Stimulated activated CD4-positive, alpha-beta T cell treated with anti-CD3 and anti-CD28 coated beads, Interleukin-2, amount 100 ng/mL, for 24 hours (primary cell): ENCODE measurements at places on chromosomes 1 and 21.
A peak's percentile ranks its signal among the peaks of the same experiment; 100 is the strongest.

DNA sequence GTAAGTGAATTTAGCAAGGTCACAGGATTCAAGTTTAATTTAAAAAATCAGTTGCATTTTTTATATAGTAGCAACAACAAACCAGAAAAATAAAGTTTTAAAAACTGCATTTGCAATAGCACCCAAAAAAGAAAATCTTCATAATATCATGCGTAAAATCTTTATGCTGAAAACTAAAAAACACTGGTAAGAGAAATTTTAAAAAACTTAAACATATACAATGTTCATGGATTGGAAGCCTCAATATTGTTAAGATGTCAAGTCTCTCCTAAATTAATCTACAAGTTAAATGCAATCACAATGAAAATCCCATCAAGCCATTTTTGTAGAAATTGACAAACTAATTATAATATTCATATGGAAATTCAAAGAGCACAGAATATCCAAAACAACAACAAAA lies 65.6 kb downstream of the ENAH start:
- DNase-seq, result no peak

DNA sequence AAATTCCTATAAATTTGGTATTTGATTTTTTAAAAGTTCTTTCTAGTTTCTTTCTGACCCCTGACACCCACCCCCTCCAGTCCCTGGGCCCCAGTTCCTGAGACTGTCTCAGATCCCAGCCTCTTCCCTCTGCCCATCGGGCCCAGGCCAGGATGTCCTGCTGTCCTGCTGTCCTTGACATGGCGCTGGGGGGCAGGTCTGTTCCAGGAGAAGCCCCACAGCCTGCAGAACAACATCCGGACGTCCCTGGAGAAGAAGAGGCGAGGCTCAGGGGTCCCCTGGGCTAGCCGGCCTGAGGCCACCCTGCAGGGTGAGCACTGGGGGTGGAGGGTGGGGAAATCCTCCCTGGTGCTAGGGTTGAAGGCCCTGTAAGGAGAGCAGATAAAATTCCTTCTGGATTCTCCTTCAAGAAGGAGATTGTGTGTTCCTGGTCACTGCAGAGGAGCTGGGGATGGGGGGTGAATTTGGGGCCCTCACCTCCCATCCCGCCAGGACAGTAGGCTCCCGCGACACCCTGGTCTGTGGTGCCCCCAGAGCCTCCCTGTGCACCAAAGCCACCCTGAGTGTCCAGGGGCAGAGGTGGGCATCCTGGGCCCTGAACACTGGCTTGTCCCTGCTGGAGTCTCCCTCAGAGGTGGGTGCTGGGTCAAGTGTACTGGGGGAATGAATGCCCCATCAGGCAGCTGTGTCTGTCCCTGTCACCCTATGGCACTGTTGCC lies 45.0 kb downstream of the DISP3 start:
- no peak for DNase-seq

- DNase-seq, result no peak
Measured at GRCh38 chr1:21165646-21166045, 11.1 kb downstream of the EIF4G3 start.

DNA sequence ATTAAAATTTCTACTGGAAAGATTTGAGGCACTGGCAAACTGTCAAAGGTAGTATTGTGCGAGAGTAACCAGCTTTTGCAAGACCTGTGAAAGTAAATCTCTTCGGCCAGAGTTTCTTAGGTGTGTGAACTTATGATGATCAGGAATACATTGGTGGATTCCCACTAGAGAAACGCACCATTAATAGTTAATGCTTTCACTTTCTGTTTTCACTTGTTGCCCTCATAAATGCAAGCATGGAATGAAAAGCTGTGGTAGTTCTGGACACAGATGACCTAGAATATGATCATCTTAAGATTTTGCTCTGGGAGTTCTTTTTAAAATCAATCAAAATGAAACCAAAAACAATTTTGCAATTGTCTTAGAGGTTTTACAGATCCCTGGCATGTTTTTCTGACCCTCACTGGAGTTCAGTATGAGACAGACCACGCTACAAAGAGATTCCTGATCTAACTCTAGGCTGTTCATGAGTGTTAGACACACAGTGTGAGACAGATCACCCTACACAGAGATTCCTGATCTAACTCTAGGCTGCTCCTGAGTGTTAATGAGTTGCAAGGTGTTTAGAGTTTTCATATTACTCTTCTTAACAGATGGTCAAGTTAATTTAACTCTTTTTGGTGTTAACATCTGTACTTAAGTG lies 98.8 kb downstream of the SDCCAG8 start:
- no peak for DNase-seq

GRCh38 chr1:113768916-113769600 lies 9.8 kb upstream of the PHTF1 start:
- no peak for DNase-seq

DNA sequence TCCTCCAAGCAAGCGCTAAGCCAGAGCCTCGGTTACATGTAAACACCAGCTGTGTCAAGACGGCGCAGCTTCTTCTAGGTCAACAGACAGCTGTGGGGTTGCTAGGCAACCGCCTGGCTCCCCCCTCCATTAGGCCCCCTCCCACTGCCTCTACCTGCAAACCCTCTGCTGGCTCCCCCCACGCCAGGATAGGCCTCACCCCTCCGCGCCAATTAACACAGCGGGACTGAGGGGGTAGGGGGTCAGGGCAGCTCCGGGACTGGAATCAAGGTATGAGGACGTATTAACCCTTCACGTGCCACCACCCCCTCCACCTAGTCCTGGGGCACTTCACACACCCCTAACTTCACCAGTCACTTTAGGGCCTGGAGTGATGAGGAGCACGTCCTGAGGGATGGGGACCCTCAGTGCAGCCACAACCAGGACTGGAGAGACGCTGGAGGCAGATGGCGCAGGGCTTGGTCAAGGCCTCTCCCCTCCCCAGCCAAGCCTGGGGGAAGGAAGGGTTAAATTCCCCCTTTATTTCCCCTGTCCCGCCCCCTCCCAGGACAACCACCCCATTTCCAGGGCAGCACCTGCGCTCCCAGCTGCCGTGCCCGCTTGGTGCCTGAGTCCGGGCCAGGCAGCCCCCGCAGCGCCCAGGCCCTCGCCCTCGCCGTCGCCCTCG lies 37.4 kb upstream of the WASF2 start:
- peak; percentile 32 for DNase-seq

DNA sequence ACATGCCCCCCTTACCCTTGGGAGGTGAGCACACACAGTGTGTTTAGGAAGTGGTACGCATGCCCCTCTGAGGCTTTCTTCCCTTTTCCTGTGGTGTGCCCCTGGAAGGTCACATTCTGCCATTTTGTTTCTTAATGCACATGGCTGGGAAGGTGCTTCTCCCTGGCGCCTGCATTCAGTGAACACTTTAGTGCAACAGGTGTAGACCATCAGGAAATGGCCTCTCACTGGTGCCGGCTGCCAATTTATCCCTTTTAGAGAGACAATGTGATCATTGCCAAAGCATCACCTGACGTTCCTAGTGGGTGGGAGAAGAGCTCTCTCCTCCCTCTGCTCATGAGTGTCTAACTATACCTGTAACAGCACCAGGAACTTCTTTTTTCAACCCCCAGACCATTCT lies 51.8 kb upstream of the PDE9A start:
- no peak for DNase-seq

- no peak for DNase-seq
Measured at GRCh38 chr1:55559842-55560241, 344.7 kb upstream of the USP24 start.

GRCh38 chr1:229094476-229095311 lies 176.2 kb upstream of the RAB4A start:
- no peak for DNase-seq

DNA sequence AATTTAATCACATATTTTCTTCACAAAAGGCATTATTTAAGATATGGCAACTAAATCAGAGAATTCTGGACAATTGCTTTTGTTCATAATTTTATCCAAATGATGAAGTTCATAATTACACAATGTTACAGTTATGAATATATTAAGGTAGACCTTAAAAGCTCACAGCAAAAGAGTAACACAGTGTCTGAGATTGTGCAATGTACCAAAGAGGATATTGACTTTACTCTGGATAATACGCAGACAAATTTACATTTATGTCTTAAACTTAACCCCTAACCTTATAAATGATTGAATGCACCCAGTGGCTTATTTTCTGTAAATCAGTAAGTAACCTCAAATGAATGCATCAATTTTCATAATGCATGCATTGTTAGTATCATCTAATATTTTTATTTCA lies 216.2 kb upstream of the SAMSN1 start:
- DNase-seq, result no peak

- DNase-seq, result no peak
Measured at GRCh38 chr1:59641836-59642235, 172.9 kb upstream of the HOOK1 start.

GRCh38 chr1:65421351-65422025 lies 1.0 kb downstream of the LEPR start:
- no peak for DNase-seq

DNA sequence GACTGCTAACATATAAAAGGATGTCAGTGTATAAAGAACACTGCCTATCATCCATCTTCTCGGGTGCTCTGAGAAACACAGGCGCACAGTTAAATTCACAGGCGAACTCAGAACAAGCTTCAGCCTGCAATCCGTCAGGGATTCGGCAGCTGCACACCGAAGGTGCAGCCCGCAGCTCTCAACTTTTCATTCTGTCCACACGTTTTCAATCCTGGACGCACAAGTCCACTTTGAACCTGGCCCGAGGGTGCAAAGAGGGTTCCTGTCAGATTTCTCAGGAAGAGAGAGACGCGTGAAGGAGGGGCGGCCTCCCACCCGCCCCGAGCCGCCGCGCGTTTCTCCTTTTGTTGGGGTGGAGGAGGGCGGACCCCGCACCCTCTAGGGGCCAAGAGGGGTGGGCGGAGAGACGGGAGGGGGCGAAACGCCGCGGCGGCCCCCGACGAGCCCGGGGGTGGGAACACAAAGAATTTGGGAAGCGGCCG lies 724 bp downstream of the DOCK7 start:
- peak; percentile 35 for DNase-seq

GRCh38 chr1:230867903-230868735 lies at the start of gene C1orf198:
C1orf198 (minus strand) TSS chr1:230868521; CDS start chr1:230868512, 9 bp downstream.
- DNase-seq, result peak; percentile 78
